ENCODE measurements at places on chromosomes 1 and 21. TPM values are rescaled to one million over a fixed set of nuclear protein-coding genes. Genes with fewer than 3 reads are reported as not detected.

- DNase-seq = no peak
Observed at GRCh38 chr1:30325999-30326398, 397.4 kb downstream of the MATN1 start.

GRCh38 chr1:95685081-95685480 is 451.1 kb downstream of the RWDD3 start:
- DNase-seq = no peak

CD101 gene
- not detected for total RNA-seq

GRCh38 chr1:93765099-93765498 is 83.5 kb upstream of the BCAR3 start:
- no peak for DNase-seq

IKBKE gene
- total RNA-seq = 5.8 TPM

All from HepG2 (cell line).